NCI-H2227 treated with DMSO at 0.1 percent for 48 hours (cell line): ENCODE measurements at places on chromosomes 5 and 9.

DNA sequence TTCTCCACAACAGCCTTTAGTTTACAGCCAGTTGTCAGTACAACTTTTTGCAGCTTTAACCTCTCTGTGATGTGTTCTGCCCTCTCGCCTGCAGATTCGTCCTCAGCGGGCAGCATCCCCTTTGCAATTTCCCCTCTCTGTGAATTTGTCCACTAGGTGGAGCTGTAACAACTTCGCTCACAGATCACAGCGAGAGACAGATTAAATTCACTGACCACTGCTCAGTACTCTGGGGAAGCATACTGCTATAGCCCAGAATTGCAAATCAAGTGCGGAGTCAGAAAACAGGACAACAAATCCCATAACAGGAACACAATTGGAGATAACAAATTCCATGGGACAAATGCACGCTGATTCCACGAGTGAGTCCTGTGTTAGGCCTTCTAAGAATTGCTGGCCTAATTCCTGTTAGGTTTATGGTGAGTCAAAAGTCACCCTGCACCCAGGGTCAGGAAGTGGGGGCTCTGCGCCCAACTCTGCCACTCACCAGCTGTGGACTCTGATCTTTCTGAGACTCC, 2124.9 kb downstream of the MAT2B start:
- no peak for DNase-seq

DNA sequence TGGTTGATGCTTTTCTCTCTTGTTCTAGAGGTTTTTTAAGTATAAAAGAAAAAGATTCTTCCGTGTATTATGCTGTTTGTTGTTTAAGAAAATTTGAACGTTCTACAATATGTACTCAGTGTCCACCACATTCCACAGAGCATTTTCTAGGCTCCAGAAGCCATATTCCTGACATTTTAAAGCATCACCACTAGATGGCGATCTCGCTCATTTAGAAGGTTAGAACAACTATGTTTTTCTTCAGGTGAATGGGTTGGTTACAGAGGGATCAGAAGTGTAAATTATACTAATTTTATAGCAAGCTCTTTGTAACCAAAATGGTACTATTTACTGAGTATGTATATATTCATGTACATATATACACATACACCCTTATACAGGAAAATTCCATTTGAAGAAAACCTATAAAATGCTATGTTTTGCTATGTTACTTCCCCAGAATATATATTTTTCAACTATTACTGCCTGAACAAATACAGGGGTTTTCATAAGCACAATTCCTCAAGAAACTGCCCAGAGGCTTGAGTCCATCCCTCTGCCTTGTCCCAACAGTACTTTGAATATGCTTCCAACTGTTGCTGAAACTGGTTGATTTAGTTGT, 284.3 kb downstream of the CCDC171 start:
- DNase-seq, result peak; percentile 65

- DNase-seq, result no peak
Observed at GRCh38 chr9:120532891-120533290, 47.1 kb downstream of the CDK5RAP2 start.

GRCh38 chr9:107667231-107668070, 177.9 kb upstream of the KLF4 start:
- DNase-seq, result no peak

GRCh38 chr5:7078101-7078500, 317.8 kb upstream of the ADCY2 start:
- DNase-seq, result no peak

DNA sequence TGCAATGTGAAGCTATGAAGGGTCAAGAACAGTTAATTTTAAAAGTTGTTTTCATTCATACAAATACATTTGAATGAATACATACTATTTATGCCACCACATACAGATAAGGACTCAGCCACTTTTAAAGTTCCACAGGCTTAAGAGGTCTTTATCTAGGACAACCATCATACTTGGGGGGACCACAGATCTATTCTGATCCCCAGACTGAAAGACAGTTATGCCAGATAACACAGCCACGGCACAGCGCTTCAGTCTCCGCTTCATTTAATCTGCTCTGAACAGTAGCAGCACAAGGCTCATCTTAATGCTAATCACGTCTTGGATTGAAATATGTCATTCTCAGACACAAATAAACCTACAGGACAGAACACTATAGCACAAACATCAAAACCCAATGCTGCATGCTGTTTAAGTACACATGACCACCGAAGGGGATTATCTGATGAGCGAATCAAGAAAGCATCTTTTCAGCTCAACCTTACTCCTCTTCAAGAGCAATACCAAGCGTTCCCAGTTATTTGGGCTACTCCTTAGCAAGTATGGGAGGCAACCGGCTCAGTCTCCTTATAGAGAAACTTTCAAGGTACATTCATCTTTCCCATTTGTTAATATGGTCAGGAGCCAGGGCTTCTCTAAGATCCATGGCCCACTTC, 33.3 kb downstream of the PUM3 start:
- DNase-seq, result no peak

- DNase-seq, result no peak
Observed at GRCh38 chr5:92527311-92528078, 1053.5 kb downstream of the NR2F1-AS1 start.

- no peak for DNase-seq
Observed at GRCh38 chr9:71758785-71759184, 9.5 kb downstream of the CEMIP2 start.

DNA sequence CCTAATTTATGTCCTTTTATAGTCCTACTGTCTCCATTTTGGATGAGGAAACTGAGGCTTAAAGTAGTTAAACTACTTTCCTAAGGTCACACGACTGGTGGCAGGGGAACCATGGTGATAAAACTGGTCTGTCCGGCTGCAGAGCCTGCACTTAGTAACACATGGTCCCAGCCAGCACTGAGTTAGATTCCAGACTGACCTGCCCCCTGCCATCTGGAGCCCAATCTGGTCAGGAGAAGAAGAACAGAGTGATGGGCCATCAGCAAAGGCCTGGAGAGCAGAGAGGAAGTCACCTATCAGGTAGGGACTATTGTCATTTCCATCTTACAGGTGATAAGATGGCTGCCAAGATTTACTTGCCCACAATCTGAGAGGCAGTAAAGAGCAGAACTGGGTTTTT, 86.6 kb upstream of the SLC25A48 start:
- no peak for DNase-seq

GRCh38 chr5:159906943-159907342, 9.3 kb upstream of the ADRA1B start:
- no peak for DNase-seq

DNA sequence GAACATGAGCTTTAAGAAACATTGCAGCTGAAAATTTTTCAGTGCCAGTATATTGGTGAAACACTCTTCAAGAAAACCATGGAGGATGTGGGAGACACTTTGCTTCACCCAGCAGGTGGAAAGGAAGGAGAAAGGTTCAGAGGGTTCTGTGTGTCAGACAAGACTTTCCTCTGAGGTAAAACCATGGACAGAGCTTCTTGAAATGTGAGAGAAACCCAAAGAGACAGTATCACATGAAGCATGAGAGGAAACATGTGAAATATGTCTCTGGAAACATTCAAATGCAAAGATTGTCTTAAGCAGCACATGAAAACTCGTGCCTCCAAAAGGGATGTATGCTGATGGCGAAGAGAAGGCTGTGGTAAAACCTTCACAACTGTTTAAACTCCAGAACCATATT, 368.9 kb upstream of the ST8SIA4 start:
- DNase-seq, result no peak

- DNase-seq, result no peak
Observed at GRCh38 chr9:79034583-79034982, 537.2 kb upstream of the TLE4 start.

GRCh38 chr9:91949946-91950664, at the start of gene ROR2:
Gene ROR2 (minus strand): TSS chr9:91950228.
- DNase-seq, result peak; percentile 64

DNA sequence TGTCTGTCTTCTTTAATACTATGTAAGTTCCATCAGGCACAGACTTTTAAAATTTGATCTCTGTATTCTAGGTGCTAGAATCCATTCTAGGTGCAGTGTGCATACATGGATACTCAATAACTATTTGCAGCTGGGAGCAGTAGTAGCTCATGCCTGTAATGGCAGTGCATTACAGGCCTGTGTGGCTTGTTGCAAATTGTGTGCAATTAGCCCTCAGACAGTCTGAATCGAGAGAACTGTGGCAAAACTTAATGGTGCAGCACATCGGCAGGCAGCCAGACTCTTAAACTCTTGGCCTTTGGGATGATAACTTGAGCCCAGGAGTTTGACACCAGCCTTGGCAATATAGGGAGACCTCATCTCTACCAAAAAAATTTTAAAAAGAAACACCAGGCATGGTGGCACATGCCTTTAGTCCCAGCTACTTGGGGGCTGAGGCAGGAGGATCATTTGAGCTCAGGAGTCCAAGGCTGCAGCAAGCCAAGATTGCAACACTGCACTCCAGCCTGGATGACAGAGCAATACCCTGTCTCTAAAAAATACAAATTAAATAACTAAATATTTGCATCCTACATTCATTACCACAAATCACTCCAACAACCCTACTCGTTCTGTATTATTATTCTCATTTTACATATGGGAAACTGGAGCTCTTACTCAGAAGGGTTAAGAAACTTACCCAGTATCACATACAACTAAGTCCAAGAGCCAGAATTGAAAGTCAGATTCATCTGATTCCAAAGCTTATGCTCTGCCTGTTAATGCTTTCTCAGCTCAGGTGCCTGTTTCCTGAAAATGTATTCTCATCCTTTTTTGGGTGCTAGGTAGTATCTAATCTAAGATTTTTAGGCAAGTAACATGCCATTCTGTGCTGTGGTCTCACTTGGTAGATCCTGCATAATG, 30.1 kb downstream of the PRKACG start:
- DNase-seq, result no peak

DNA sequence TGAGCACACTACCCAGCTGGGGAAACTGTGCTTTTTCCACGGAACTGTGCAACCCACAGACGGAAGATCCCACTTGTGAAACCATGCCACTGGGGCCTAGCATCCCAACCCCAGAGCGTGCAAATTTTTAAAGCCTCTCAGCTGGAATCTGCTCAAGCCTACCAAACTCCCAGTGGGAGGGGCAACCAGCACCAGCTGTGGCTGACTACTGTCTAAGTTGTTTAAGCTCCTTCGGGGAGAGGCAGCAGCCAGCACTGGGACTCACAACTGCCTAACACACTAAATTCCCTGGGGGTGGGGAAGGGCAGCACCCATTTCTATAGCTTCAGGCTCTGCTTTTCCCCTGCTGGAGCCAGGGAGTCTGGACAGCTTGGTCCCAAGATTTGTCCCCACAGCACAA, 287.6 kb upstream of the MSX2 start:
- DNase-seq, result no peak

DNA sequence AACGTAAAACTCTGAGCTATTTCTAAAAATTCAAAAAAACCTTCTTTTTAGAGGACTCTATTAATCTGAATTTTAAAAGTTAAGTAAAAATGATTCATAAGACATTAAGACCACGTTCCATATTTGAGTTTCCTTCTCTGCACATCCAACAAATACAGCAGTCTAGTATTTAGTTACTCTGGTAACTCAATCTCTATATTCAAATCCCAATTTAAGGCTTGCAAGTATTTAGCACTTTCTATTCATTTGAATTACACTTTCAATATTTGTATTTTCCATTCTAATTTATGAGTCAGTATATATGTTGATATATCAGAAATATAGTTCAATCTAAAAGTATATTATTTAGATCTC, 17.7 kb downstream of the RFX3 start:
- DNase-seq, result no peak

DNA sequence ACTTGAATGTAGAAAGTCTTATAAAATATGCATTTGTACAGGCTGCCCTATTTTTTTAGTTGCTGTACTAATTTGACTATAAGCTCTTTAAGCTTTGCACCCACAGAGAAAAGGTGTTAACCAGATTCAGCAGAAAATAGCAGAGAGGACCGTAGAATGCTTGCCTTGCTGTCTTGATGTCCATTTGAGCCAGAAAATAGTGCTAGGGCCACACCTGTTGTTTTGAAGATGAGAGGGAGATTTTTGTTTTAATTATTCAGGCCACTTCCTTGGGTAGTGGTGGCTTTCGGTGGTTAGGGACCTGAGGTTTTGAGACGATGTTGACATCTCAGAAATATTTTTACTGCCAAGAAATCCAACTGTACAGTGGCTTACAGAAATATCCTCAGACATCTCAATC, 196.0 kb downstream of the SPATA31D1 start:
- DNase-seq, result no peak

GRCh38 chr5:10358999-10359398, 5.5 kb downstream of the MARCHF6 start:
- no peak for DNase-seq

DNA sequence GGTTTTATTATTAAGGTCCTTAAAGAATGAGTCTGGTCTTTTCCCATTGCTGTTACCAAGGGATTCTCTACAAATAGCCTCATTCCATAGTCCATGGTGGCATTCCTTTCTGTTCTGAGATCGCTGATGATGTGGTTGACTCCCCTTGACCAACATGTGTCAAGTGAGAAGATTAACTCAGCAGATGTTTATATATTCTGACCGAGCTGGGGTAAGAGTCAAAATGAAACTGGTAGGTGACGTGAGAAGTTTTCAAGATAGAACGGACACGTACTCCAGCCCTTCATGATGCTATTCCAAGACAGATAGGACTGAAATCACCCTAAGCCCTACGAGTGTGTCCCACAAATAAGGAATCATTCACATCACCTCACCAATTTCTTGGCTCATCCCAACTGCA, 155.5 kb upstream of the WWC1 start:
- DNase-seq, result no peak

DNA sequence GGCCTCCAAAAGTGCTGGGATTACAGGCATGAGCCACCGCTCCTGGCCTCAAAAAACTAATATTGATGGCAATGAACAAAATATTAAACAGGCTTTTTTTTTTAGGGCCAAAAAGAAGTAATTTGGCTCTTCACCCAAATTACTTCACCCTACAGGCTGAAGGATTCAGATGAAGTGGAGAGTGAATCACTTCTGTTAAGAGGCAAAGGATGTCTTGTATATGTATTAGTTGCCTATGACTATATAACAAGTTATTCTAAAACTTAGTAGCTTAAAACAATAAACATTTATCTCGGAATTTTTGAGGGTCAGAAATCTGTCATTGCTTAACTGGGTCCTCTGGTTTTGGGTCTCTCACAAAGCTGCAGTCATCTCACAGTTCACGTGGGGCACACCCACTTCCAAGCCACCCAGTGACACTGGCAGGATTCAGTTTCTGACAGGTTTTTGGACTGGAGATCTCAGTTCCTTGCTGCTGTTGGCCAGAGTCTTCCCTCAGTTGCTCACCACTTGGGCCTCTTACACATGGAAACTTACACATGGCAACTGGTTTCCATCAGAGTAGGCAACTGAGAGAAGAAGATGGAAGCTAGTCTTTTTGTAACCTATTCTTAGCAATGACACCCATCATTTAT, 66.7 kb downstream of the IQGAP2 start:
- DNase-seq, result no peak
